HAP-1 (cell line): ENCODE measurements at places on chromosomes 3 and 15.

DNA sequence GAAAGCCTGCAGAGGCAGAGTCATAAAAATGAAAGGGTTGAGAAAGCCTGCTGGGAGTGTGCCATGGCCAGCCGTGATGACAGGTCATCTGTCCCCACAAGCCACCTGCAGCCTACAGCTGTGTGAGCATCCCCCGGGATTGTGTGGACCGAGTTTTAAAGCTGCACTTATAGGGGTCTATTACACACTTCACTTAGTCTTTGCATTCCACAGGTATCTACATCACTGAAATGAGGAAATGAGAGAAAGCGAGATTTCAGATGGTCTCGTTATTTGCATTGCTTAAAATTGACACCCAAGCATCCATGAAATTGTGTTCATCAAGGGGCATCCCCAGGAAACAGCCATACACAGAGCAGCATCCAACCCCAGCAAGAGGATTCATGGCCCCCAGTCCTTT lies 137.6 kb upstream of the TRIM42 start:
- no peak for DNase-seq

DNA sequence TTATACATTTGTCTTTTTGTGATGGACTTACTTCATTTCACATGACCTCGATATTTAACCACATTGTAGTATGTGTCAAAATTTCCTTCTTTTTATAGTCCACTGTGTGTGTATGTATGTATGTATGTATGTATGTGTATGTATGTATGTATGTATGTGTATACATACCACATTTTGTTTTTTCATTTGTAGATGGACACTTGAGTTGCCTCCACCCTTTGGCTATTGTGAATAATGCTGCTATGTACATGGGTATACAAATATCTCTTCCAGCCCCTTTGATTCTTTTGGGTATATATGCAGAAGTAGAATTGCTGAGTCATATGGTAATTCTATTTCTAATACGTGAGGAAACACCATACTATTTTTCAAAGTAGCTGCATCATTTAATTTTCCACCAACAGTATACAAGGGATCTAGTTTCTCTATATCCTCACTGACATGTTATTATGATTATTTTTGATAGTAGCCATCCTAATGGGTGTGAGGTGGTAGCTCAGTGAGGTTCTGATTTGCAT lies 228.2 kb downstream of the OPA1 start:
- DNase-seq: no peak

DNA sequence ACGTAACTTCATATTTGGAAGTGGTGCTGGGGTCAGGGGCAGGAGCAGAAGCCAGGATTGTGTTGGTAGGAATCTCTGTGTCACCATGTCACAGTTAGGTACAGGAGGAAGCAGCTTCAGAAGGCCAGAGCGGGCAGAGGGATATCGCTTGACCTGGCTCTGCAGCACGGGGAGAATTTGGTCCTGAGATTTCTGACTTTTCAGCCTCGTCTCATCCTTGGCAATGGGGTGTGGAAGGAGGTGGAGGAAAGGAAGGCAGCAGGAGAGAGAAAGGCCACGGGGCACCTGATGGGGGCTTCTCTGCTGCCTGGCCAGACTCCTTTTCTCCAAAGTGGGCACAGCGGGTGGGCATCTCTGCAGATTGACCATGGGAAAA lies 564 bp downstream of the IL16 start:
- DNase-seq: no peak

DNA sequence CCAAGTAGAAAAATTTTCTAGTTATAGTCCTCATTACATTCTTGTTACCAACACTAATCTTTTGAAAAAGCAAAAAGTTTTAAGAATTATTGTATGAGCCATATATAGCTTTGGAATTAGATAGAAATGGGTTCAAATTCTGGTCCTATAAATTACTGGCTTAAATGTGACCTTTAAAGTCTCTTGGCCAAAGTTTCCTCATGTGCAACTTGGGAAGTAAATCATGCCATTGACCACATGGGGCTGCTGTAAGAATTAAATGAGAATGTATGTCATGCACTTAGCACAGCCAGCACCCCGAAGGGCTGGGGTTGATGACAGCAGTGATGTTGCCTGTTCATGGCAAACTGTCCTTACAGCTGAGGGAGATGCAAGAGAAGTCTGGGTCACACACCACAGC lies 108.3 kb downstream of the TOP2B start:
- DNase-seq: no peak

DNA sequence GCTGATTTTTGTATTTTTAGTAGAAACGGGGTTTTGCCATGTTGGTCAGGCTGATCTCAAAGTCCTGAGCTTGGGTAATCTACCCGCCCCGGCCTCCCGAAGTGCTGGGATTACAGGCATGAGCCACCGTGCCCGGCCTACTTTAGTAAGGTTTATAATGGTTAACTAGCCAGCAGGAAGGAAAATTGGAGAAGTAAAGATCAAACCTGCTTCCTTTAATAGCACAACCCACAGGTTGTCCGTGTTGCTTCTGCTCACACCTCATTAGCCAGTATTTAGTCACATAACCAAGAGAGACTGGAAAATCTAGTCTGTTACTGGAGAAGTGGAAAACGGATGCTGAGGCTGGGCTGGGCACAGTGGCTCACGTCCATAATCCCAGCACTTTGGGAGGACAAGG lies 51.9 kb upstream of the TBL1XR1 start:
- no peak for DNase-seq

DNA sequence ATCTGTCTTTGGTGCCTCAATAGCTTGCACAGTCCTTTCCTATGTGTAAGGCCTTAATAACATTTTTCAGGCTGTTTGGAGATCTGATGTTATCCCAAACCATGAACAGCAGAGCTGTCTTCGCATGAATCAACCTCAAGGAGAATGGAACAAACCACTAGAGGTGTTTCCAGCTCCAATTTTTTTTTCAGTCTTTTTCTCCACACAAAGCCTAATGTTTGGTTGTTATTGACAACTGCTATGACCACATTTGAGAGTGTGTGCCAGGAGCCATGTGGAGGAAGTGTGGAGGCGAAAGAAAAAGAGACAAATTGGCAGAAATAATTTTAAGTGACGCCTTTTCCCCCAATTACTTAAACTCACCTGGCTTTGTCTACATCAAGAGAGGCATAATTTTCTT lies 38.7 kb downstream of the RTP4 start:
- no peak for DNase-seq

DNA sequence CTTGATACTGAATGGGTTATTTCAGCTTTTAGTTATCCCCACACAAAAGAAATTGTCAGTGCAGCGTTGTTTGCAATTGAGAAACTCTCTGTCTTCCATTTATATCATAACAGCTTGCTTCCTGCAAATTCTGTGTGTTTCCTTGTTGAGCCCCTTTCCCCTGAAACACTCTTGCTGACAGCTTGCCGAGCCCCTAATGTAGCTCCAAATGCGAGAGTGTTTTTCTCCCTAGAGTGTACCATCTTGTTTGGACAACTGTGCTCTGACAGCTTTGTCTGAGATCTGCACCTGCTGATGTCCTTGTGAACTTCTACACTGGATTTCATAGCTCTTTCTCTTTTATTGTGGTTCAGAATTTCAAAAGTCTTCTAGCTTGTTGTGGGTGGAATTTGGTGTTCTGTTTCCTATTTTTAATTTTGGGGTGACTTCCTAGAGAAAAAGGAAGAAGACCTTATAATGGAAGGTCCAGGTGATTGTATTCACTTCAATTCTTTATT lies 343.5 kb downstream of the PDCD6IP start:
- no peak for DNase-seq

DNA sequence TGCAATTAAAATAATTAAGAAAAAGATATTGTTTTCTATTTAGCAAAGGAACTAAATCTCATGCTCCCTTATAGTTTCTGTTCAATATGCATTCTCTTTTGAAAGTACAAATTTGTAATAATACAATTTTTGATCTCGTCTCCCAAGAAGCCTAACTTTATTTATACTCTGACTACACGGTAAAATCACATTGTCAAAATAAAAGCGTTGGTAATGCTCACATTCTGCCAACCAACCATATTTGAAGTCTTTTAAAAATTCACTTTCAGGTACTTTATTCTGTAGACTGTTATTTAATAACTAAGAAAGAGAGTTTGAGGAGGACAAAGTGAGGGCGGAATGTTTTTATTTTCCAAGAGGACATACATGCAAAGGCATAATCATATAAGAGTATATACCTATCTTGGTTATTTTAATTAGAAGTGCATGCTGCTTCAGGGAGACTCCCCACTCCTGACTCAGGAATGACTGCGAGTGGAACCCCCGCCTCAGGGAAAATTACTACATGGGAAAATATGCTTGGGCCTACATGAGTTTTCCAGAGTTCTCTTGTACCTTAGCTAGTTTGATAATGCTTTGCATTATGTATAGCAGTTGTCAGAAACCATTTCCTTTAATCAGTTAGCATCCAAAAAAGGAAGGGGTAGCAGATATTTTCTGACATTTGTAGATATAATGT lies 19.3 kb downstream of the MBNL1 start:
- no peak for DNase-seq

DNA sequence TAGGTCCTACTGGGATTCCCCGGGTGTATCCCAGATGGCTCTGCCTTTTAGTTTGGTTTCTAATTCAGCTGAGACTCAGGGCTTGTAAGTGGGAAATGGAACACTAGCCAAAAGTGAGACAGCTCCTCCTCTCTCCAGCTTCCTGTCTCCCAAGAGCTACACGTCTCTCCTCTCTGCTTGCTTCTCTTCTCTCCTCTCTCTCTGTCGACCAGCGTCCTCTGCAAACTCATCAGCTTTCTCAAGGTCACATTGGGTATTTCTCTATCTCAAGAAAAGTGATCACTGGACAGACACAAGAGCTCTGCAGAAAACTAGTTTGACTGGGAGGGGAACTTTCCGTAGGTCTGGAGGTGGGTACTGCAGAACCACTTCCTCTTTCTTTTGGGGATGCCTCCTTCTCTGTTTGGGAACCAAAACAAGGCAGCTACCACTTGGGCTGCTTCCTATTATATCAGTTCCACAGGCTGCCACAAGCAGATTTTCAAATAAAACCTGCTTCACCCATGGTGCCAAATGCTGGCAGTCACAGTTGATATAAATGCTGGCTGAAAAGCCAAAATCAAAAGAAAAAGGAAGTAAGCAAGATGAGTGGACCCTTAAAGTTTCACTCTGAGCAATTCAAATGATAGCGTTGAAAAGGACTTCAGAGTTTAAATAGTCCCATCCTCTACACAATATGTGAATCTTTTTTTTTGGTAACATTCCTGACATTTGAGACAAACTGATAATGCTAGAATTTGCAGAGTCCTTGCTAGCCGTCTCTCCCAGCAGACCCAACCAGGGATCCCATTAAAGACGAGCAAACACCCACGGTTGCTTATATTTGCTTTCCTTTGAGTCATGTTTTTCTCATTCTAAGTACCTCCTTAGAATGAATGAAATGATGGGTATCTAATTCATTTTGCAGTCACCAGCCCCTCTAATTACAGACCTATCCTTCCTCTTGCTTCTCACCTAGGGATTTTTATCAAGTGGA lies 7.2 kb upstream of the DYNC1LI1 start:
- DNase-seq: no peak

DNA sequence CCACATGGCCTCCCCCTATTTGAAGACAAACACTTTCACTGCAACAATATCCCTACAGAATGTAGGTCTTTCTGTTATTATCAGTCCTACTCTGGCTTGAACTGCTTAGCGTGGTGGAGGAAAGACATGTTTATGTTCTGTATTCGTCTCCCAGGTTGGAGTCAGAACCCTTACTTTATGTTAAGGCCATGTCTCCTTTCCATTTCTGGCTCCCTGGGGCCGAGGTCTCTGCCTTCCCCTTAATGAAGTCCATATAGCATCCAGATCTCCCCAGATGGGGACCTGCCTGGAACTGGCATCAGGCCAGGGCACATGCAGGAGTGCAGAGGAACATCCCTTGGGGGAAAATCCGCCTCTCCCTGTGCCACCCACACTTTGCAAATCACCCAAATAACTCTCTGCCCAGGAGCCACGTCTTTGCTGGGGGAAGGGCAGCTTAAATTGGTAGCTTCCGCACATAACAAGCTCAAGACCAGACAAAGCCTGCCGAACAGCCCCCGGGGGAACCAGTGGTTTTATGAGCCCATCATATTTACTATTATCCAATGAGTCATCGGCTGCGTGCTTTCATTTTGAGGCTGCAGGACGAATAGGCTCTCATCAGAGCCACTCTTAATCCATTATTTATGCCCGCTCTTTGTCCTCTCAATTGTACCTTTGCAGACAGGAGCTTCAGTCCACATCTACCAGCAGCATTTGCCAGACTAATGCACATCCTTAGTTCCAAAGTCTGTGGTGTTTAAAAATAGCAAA lies 237.0 kb downstream of the UACA start:
- DNase-seq: peak; percentile 98

DNA sequence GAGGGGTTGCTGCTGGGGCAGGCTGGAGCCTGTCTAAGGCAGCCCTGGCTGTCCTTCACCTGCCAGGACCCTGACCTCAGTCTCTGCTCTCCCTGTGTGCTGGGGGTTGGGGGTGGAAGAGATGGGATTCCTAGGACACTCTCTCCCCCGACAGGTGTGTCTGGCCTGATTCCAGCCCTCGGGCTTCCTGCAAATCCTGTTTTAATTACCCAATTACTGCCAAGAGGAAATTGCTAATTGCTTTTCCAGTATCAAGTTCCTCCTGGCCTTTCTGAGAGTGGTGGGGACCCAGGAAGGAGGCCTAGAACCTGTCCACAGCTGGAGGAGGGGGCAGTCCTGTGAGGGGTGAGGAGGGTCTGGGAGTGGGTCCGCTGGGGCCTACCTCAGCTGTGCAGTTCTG lies 15.8 kb downstream of the PLXNA1 start:
- DNase-seq: no peak

GRCh38 chr3:98730338-98730737 lies 32.8 kb upstream of the ST3GAL6 start:
- no peak for DNase-seq

DNA sequence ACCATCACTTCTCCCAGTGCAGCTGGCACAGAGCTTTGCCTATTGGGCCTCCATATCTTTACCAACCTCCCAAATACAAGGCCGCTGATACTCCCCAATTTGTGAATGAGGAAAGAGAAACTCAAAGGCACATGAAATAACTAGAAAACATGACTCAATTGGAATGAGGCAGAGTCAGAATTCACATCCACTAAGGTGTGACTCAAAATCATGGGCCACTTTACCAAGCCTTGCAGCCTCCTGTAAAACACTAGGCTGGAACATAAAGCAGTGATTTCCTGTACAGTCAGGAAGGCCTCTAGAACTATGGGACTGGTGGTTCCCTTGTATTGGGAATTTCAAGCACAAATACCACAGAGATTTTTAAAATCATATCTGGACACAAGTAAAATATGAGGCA lies 128.6 kb downstream of the DCLK3 start:
- DNase-seq: no peak

- DNase-seq: peak; percentile 46
Observed at GRCh38 chr15:27358751-27359434, 387.9 kb downstream of the GABRG3 start.

DNA sequence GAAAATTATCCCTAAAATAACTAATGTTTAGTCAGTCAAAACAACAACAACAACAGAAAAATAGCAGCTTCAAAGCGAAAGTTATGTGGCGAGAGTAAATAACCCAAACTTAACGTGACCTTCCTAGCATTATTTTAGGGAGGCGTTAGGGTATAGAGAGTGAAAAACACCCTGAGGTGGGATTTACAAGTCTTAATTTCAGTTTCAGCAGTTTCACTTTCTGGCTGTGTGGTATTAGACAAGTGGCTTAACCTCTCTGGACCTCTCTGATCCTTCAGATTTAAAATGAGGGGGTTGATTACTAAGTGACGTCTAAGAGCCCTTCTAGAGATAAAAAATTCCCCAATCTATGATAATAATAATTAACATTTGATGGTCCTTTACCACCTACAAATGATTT lies 291.2 kb downstream of the ZBTB20 start:
- no peak for DNase-seq

- DNase-seq: no peak
Observed at GRCh38 chr15:48025118-48025517, 95.7 kb upstream of the SLC24A5 start.

GRCh38 chr15:54810496-54810895 lies 386.2 kb downstream of the RSL24D1 start:
- no peak for DNase-seq
